Thoracic aorta endothelial cell (primary cell): ENCODE measurements at places on chromosomes 6 and 20. TPM values are rescaled to one million over a fixed set of nuclear protein-coding genes. Genes with fewer than 3 reads are reported as not detected.

The MDFI gene
- 24.6 and 38.1 TPM in 2 replicates for total RNA-seq

The CCM2L gene
- 5.5 and 10.0 TPM in 2 replicates for total RNA-seq

The VARS2 gene
- total RNA-seq: 16.0 and 20.2 TPM in 2 replicates

The PAX1 gene
- total RNA-seq: under 0.01 TPM in 1 of 2 replicates, not detected in the other

The MEP1A gene
- not detected in 2 replicates for total RNA-seq

The MYO6 gene
- 54.6 and 55.5 TPM in 2 replicates for total RNA-seq

The CST7 gene
- total RNA-seq: not detected in 2 replicates

The SLC35D3 gene
- not detected in 2 replicates for total RNA-seq

The UNC5CL gene
- total RNA-seq: 0.14 TPM in 1 of 2 replicates, not detected in the other

The HIVEP2 gene
- 3.6 and 5.1 TPM in 2 replicates for total RNA-seq

The TCP11 gene
- total RNA-seq: 0.07 TPM in 1 of 2 replicates, not detected in the other

The CYP21A2 gene
- not detected in 2 replicates for total RNA-seq

The CD83 gene
- 0.53 and 1.2 TPM in 2 replicates for total RNA-seq

The PSORS1C1 gene
- 2.0 and 4.2 TPM in 2 replicates for total RNA-seq

The DNMT3B gene
- 3.9 and 6.2 TPM in 2 replicates for total RNA-seq
